ENCODE measurements at places on chromosomes 12 and 14. TPM values are rescaled to one million over a fixed set of nuclear protein-coding genes. Genes with fewer than 3 reads are reported as not detected.

GRCh38 chr14:104724981-104725771, 1.1 kb downstream of the ADSS1 start:
- no peak for DNase-seq

- no peak for DNase-seq
Observed at GRCh38 chr12:29255042-29255441, 106.0 kb downstream of the FAR2 start.

DNA sequence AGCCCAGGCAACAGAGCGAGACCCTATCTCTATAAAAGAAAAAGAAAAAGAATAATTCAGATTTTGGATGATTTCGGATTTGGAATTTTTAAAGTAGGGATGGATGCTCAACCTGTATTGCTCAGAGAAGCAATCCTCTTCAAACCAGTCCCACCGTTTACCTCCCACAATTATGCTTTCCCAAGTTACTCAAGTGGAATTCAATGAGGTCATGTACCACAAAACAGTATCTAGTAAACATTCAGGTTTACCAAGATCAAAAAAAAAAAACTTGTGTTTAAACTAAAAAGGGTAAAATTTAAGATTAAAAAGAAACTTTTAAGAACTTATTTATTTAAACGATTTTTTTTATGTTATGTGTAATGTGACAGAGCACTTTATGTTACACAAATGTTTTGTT, 2.5 kb downstream of the KDM5A start:
- no peak for DNase-seq

- DNase-seq, result no peak
Observed at GRCh38 chr14:29232153-29232552, 465.6 kb downstream of the FOXG1 start.

DNA sequence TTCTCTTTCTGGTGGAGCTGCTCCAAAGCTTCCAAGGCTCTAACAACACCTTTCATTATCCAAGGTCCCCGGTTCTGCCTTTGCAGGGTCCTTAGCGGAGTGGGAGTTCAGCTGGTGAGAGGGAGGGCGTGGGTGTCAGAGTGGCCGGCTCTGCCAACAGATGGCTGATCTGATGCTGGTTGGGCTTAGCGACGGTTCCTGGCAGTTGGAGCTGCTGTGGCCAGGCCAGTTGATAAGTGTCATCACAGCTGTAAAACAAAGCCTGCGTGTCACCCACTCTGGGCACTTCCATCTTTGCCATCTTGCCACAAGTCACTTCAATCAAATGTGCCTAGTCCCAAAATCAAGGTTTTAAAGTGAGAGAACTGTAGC, 36.3 kb downstream of the RIN3 start:
- no peak for DNase-seq

IL31 gene
- not detected for total RNA-seq

HOXC5 gene
- total RNA-seq, result 0.70 TPM

Measured in HT1080 (cell line).